GM23338 (cell line): ENCODE measurements at places on chromosomes 16 and 17.

DNA sequence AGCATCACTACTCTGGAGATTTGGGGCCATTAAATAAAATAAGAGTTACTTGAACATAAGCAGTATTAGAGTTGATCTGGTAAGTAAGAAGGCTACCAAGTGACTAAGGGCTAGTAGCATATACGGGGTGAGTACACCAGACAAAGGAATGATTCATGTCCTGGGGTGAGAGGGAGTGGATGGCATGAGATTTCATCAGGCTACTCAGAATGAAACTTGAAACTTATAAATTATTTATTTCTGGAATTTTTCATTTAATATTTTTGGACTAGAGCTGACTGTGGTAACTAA lies 2.3 kb downstream of the SLFN5 start:
- DNase-seq, result no peak

GRCh38 chr16:2883458-2883908 lies 468 bp downstream of the FLYWCH2 start:
- peak; percentile 28 for DNase-seq

GRCh38 chr16:7888411-7888810 lies 555.8 kb downstream of the RBFOX1 start:
- no peak for DNase-seq

- DNase-seq, result no peak
Measured at GRCh38 chr17:77160875-77161530, 20.2 kb downstream of the SEC14L1 start.

- no peak for DNase-seq
Measured at GRCh38 chr16:53673189-53673588, 30.5 kb downstream of the RPGRIP1L start.

DNA sequence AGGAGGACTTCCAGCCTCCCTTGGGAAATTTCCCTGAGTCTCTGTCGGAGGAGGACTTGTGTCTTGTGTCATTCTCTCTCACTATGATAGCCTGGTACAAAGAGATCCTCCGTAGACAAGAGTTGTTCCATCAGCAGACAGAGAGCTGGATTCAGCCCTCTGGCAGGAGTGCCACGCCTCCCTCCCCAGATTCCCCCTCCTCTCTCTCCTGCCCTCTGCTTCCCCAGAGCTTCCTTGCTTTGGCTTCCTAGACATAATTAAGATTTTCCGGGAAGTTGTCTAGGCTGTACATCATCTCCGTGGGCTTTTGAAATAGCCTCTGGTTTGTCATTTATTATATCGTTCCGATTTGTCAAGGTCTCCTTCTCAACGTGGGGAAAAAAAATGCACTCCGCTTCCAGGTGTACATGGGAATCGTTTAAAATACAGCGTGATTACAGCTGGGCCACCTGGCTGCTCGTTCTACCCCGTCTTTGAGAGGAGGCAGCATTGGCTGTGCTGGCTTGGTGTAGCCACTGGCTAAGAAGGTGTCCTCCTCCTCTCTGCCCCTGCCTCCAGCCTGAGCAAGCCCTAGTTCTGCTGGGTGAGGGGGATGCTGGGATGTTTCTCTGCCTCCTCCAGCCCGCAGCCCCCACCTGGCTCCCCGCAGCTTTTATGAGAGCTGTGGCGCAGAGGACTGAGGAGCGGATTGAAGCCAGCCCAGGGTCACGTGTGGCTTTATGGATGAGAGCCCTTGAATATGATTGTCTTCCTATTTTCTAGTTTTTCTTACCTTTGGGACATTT lies 282.5 kb downstream of the SNX29 start:
- no peak for DNase-seq

DNA sequence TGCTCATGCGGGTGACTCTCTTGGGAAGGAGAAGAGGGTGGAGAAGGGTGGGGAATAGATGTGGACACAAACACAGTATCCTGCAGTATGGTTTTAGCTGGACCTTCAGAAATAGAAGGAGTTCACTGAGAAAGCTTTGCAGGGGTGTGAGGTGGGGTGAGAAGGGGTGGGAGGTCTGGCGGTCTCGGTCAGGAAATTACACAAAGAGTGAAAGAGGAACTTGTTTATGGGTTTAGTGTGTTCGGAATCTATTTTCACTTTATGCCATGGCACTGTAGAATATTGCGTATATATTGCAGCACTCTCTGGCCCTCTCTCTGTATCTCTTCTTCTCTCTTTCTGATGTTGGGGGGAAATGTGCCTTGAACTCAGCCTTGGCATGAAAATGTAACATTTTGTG lies 148.2 kb upstream of the GOT2 start:
- no peak for DNase-seq

- no peak for DNase-seq
Measured at GRCh38 chr16:27156579-27156978, 46.7 kb upstream of the KDM8 start.

DNA sequence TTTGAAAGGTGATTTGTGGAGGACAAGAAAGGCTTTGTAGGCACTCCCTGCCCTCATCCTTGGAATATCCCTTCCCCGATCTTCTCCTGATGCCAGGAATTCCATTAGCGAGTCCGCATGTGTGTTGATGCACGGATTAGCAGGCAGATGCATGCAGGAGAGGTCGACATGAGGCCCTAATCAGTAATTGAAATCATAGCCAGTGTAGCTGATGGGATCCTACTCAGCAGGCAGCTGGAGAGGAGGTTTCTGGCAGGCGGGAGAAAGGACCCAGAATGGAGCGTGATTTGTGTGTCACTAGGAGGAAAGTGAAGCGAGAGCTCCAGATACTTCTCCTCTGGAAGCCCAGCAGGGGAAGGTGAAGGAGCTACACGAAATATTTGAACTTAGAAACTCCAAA lies 196.3 kb upstream of the CDH11 start:
- DNase-seq, result peak; percentile 28

GRCh38 chr17:45197108-45197507 lies 24.6 kb upstream of the FMNL1 start:
- DNase-seq, result no peak

GRCh38 chr17:75877752-75878173 lies 618 bp downstream of the TRIM47 start:
- DNase-seq, result peak; percentile 91
